ENCODE measurements at places on chromosomes 7 and 10.

GRCh38 chr10:79438021-79438698, 7.3 kb downstream of the ZCCHC24 start:
- peaks cover 3% of the 10 kb centered on the region for H3K27me3 ChIP-seq
- peaks cover 25% of the 10 kb centered on the region for H3K36me3 ChIP-seq
- peaks cover 41% of the 10 kb centered on the region for H3K4me1 ChIP-seq
- H3K4me3 ChIP-seq, result no peak overlapping the region
- no peak overlapping the region for H3K27ac ChIP-seq

GRCh38 chr10:11573497-11573896, 38.0 kb downstream of the USP6NL start:
- no peaks in the 10 kb centered on the region for H3K27me3 ChIP-seq
- DNase-seq, result no peak
- H3K4me3 ChIP-seq, result no peak overlapping the region
- peaks cover 25% of the 10 kb centered on the region for H3K4me1 ChIP-seq
- peaks cover 3% of the 10 kb centered on the region for H3K36me3 ChIP-seq
- no peak overlapping the region for H3K27ac ChIP-seq

- peaks cover 28% of the 10 kb centered on the region for H3K4me1 ChIP-seq
- no peak overlapping the region for H3K4me3 ChIP-seq
- no peak for DNase-seq
- no peak overlapping the region for H3K27ac ChIP-seq
- peaks cover 3% of the 10 kb centered on the region for H3K27me3 ChIP-seq
Measured at GRCh38 chr10:87664276-87664701, 4.6 kb downstream of the PAPSS2 start.

- no peak overlapping the region for H3K4me3 ChIP-seq
- H3K4me1 ChIP-seq, result no peaks in the 10 kb centered on the region
- no peaks in the 10 kb centered on the region for H3K27me3 ChIP-seq
- H3K36me3 ChIP-seq, result no peaks in the 10 kb centered on the region
- DNase-seq, result no peak
- H3K27ac ChIP-seq, result no peak overlapping the region
Measured at GRCh38 chr10:36163827-36164226, 521.7 kb upstream of the FZD8 start.
